ENCODE measurements at places on chromosomes 4 and X.

GRCh38 chr4:54794579-54794978, 136.8 kb downstream of the KIT start:
- DNase-seq, result no peak

GRCh38 chr4:10605746-10606482, 78.7 kb downstream of the CLNK start:
- DNase-seq, result no peak

- no peak for DNase-seq
These were observed 233.9 kb upstream of the CXXC4 start for GRCh38 chr4:104728380-104729122.

GRCh38 chr4:127601029-127601428, 31.7 kb upstream of the INTU start:
- no peak for DNase-seq
